Stimulated activated CD8-positive, alpha-beta memory T cell treated with anti-CD3 and anti-CD28 coated beads, Interleukin-4, amount 100 ng/mL, for 48 hours (primary cell): ENCODE measurements at places on chromosomes 12 and 14.

DNA sequence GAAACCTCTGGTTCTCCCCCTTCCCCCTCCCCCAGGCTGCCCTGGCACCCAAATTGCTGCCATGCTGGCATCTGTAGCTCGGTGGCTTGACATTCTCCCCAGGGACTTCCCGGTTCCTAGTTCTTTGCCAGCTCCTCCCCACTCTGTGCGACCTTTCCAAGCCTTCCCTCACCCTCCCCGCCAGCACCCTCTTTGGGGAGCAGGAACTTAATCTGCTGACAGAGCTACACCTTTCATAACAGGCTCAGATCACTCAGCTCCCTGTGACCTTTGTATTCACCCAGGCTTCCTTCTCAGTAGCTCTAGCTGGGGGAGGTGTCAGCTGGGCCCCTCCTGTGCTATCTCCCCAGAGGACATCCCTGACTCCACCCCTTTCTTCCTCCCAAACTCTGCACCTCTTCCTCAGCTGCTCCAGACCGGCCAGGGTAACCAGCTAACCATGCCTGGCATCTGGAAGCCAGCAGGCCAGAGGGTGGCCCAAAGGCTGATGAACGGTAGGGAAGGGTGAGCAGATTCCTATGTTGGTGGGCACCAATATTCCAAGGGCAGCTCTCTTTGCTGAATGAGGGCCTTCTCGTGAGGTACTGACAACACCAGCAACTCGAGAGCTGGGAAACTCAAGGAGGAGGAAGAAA lies 1.8 kb upstream of the COX14 start:
- no peak for DNase-seq

GRCh38 chr12:14190694-14191093 lies 174.8 kb upstream of the ATF7IP start:
- DNase-seq, result no peak

- no peak for DNase-seq
Measured at GRCh38 chr12:318759-319515, 56.3 kb upstream of the SLC6A13 start.

DNA sequence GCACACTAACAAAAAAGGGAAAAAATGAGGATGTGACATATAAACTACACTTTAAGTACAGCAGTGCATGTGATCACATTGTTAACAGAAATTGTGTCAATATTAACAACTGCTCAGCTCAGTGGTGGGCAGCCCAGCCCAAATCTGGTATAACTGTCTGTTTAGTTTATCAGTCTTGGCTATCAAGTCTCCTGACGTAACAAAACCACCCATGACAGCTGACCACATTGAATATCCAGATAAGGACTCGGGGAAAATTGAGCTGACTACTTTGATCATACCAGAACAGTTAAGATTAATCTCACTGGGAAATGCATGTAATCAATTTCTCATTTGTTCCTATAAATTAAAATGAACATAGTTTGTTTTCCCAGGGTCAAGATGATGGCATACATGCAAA lies 396.6 kb downstream of the SNAPC1 start:
- no peak for DNase-seq

DNA sequence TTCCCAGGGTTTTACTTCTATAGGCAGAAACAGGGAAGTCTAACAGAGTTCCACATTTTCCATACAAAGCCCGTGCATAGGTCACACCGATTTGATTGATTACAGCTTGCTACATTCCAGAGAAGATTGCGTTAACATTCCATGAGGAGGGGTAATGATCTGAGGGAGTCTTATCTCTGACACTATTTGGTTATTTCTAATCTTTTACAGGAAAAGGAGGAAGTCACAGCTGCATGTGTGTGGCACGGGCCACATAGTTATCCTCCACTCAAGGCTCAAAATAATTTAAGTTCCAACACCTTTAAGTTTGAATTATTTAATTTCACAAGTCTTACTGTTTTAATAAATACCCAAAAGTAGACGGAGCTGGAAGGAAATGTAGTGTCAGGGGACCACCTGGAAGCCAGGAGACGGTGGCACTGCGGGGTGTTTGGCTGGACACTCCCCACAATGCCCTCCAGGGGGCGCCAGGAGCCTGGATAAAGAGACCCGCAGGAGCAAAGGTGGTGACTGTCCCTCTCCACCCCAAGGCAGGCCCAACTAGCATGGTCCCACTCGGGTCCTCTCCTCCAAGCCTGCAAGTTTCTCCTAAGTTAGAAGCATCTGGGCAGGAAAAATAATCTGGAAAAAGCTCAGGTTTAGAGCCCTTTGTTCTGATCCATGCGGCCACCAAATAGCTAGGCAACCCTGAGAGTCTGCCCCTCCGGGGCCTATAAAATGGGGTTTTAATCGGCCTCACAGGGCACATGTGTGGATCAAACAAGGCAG lies 20.2 kb downstream of the KRT8 start:
- DNase-seq, result peak; percentile 93

GRCh38 chr12:132474237-132474741 lies 15.7 kb upstream of the FBRSL1 start:
- DNase-seq, result no peak

DNA sequence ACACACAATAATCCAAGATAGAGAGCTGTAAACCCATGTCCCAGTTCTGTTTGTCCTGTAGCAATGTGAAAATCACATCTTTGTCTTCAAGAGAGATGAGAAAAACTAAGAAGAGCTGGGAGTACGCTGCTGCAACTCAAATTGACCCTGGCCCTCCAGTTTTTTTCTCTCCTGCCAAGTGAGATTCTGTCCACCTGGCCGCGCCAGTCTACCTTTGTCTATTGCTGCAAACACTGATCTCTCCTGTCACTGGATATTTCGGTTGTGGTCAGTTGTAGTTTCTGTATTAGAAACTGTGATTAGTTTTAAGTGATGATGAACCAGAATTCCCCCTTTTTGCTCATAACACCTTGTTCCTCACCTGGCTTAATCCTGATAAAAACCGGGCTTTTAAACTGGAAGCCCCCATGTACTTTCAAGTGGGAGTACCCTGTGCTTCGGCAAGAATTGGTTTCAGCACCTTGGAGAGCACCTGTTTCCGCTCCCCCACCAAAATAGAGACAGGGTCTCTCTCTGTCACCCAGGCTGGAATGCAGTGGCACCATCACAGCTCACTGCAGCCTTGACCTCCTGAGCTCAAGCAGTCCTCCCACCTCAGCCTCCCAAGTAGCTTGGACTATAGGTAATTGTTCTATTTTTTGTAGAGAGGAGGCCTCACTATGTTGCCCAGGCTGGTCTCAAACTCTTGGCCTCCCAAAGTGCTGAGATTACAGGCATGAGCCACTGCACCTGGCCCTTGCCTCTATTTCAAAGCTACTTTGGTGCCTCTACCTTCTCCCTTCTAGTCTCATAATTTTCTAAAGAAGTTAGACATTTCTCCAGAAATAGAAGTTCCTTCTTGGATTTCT lies 156.8 kb downstream of the PHETA1 start:
- DNase-seq, result no peak

- peak; percentile 73 for DNase-seq
Measured at GRCh38 chr14:20609215-20610001, 18.2 kb upstream of the RNASE12 start.

DNA sequence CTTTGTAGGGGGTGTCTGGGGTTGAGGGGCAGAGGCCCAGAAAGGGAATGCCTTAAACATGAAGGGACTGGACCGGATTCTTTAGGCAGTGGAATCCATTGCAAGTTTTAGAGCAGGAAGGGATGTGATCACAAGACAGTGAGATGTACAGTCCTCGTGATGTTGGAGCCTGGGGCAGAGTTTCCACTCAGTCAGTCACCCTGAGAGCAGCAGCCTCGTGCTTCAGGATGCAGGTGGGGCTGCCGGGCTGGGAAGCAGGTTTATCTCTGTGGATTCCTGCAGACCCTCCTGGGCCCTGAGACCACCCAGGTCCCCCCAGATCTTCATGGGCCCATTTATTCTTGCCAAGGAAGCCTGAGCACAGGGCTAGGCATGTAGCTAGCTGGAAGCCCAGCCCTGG lies 38.5 kb downstream of the RIN3 start:
- DNase-seq, result no peak

GRCh38 chr12:11433664-11434063 lies 38.3 kb upstream of the PRB2 start:
- no peak for DNase-seq

DNA sequence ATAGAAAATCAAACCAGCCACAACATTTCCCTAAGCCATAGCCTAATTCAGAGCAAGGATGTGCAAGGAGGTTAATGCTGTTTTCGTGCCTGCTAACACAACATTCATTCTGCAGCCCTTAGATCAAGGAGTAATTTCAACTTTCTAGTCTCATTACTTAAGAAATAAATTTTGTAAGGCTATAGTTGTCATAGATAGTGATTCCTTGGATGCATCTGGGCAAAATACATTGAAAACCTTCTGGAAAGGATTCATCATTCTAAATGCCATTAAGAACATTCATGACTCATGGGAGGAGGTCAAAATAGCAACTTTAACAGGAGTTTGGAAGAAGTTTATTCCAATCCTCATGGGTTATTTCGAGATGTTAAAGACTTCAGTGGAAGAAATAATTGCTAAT lies 283.2 kb downstream of the RPAP3 start:
- DNase-seq, result no peak

DNA sequence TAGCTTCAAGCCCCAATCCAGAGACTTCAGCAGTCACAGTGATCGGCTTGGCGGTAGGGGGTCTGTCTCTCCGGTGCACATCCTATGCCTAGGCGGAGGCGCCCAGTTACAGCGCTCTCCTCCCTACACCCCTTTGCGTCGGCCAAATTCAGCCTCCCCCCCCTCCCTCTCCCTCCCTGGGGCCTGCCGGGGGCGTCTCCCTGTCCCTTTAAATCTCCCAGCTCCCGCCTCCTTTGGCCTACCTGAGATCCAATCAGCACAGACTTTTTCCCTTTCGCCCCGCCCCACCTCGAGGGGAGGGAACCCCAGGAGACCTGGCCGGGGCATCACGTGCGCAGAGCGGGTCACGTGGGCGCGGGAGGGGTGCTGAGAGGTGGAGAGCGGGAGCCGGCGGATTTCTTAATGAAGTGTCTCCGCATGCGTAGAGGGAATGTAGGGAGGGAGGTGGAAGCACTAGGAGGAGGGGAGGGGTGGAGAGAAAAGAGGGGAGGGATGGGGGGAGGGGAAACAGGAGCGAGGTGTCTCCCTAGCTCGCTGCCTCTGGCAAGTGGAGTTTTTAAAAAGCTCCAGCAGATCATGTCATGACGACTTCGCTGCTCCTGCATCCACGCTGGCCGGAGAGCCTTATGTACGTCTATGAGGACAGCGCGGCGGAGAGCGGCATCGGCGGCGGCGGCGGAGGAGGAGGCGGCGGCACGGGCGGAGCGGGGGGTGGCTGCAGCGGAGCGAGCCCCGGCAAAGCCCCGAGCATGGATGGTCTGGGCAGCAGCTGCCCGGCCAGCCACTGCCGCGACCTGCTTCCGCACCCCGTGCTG lies at the start of gene HOXC13:
Gene HOXC13 (plus strand): TSS at position 506 of the 815 bp plus-strand sequence. CDS start 76 bp downstream, at position 582.
- DNase-seq, result peak; percentile 71

DNA sequence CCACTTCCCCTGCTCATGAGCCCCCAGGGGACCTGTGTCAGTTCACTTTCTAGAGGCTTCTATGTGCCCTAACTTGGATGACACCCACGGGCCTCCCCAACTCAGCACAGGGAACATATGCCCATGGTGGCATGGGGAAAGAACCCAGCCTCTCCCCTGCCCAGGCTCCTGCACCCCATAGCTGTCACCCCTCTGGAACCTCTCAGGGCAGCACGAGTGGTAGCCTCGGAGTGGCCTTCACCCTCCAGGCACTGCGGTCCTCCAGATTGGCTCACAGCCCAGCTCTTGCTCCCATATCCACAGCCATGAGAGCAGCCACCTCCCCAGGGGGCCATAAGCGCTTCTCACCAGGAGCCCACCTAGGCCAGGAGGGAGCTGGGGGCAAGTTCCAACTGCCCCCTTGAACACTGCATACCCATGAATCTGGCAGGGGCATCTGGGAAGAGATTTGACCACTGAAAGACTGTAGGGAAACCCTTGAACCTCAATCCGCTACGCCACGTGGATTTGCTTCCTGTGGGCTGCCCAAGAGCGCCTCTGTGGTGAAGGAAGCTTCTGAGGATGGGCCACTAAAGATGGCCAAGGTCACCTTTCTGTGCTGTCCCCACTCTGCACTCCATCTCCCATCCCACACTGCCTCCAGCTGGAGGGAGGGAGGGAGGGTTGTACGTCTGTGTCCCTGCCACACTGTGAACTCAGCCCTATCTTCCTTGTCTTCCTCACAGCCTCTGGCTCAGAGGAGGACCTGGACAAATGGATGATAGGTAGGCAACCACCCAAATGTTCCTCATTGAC lies 11.9 kb downstream of the PLD4 start:
- DNase-seq, result no peak

DNA sequence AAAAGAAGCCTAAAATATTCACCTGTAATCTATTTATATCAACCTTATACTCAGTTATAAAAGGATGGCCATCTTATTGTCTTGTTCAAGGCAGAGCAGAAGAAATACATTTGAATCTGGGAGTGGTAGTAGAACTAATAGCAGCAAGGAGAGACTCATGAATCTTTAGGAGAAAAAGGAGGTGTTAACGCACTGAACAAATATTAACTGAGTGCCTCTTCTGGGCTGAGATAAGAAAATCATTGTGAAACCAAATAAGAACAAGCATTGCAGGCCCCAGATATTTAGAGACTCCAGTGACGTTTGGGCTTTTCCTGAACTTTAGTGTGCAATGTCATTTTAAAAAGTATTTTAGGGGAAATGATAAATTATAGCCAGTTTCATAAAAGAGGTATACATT lies 790.6 kb downstream of the DIO2 start:
- no peak for DNase-seq

- no peak for DNase-seq
Measured at GRCh38 chr12:114685869-114686268, 1.9 kb upstream of the TBX3 start.

DNA sequence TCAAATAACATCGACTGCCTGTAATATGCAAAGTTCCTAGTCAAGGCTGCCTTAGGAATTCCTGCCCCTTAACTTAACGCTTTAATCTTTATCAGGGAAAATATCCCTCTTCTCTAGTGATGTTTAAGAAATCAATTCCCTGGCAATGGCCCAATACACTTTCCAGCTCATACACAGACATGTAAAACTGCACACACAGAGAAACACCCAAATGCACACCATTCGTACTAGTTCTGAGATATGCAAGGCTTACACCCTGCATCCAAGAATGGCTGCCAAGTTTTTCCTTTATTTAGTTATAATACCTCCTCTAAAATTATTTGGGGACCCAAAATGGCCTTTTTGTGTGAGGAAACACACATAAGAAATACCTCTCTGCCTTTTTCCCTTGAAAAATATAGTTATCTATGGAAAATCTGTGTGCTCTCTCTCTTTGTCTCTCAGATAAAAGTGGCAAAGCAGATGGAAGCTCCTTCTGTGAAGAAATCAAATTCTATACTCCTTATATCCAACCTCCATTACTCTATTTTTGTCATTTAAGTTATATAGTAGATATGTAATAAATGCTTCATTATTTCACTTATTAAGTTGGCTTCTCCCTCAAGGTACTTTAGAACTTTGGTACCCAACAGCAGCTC lies 120.0 kb upstream of the MDM1 start:
- no peak for DNase-seq

GRCh38 chr12:26331960-26332359 lies 136.6 kb downstream of the SSPN start:
- DNase-seq, result no peak

- DNase-seq, result peak; percentile 28
Measured at GRCh38 chr12:84502907-84503787, 409.5 kb downstream of the SLC6A15 start.

GRCh38 chr12:109432842-109433304 lies 44.2 kb downstream of the KCTD10 start:
- peak; percentile 89 for DNase-seq
